ENCODE measurements at places on chromosomes 5 and 9.

DNA sequence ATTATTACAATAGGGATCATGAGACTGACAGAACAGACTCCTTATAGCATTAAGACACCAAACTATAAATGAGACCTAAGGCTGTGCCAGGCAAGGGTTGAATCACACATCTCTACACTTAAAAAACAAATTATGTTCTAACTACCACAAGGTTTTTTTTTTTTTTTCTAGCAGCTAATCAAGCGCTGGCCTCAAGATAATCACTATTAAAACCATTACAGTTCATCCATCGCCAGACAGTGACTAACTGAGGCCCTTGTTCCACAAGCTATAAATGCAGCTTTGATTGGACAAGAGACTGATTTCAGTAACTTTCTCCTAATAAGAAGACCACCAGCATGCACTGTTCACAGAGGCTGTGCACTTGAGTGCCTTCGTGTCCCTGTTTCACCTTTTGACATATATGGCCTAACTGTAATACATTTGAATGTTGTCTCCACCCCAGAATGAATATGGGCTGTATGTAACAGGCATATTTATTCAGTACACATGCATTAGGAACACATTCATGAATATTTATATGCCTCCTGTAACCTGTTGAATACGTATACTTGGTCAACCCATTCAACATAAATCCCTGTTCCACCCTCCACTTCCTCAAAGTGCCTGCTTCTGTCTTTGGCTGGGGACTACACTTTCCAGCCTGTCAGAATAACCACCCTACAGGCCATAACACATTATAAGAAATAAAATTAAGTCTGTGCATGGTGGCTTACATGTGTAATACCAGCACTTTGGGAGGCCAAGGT, 22.8 kb upstream of the ZNF131 start:
- DNase-seq: no peak

GRCh38 chr5:172789687-172790495, 18.9 kb upstream of the DUSP1 start:
- DNase-seq: no peak

DNA sequence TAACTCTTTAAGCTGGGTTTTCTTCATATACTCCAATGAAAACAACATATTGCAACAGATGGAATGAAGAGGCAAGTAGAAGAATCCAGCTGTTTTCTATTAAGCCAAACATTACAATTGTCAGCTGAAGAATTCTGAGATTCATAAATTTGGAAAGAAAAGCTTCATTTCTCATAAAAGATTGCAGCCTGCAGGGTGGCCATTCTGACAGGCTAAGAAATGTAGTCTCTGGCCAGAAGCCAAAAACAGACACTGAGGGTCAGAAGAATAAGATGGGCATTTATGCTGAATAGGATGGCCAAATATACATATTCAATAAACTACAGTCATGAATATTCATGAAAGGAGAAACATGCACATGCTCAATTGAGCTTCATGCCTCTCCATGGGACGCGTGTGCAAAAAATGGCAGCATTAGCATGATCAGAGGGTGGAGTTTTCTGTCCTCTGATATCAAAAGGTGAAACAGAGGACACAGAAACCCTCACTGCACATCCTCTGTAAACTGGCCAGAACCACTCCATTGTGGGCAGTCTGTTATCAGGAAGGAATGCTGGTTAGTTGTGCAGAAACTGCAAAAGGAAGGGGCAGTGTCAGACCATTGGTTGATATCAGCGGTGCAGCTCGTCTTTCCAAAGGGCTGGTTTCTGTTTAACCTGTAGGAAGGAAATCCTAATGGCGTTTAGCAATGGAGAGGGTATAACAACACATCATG, 50.2 kb downstream of the FXN start:
- DNase-seq: no peak

- DNase-seq: no peak
Measured at GRCh38 chr5:120919017-120919416, 454.9 kb downstream of the PRR16 start.

DNA sequence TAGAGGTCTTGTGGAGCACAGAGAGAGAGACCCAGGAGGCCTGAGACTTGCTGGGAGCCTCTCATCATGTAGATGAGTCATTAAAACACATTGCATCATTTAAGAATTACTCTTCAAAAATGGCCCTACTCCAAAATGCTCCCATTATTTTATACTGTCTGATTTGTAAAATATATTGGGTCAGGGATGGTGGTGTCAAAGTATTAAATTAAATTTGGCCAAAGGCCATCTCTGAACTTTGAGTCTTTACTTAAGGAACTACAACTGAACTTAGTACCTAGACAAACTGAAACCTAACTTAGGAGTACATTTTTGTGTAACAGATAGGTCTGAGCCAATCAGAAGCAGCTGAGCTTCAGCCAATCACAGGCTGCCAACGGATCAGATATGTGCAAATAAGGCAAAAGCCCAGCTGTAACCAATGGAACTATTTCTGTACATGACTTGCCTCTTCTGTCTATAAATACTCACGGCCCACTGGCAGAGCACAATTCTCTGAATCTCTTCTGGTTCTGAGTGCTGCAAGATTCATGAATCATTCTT, 657.2 kb downstream of the TLE1 start:
- no peak for DNase-seq

DNA sequence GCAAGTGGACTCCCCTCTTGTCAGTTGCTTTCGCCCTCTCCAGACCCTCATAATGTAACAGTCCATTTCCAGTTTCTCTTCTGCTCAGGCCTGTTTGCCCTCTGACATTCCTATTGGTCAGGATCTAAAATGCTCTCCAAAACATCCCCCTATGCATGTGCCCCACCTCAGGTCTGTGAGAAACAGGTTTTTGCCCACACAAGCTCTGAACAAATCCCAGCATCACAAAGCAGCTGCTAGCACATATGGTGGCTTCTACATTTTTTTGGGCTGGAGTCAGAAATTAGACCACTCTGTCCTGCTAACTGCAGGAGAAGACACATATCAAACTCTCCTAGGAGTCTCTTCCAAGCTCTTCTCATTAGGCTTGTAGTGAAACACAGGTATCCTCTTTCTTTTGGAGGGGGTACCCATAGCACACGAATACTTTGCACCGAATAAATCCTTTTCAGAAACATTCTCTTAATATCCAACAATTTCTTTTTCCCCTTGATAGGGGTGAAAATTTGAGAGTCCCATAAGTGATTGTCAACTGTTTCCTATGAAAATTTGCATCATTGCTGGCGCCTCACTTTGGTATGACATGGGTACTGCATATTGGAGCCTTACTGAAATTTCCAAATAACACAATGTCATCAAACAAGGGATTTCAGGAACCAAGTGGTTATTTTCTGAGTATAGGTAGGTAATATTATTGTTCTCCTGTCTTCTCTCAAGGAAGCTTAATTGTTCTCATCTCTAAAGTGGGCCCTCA, 19.3 kb upstream of the HSPA9 start:
- no peak for DNase-seq

GRCh38 chr5:139593716-139594319, 32.7 kb downstream of the UBE2D2 start:
- DNase-seq: no peak

GRCh38 chr5:7837403-7837802, 13.5 kb downstream of the CFAP90 start:
- DNase-seq: no peak

DNA sequence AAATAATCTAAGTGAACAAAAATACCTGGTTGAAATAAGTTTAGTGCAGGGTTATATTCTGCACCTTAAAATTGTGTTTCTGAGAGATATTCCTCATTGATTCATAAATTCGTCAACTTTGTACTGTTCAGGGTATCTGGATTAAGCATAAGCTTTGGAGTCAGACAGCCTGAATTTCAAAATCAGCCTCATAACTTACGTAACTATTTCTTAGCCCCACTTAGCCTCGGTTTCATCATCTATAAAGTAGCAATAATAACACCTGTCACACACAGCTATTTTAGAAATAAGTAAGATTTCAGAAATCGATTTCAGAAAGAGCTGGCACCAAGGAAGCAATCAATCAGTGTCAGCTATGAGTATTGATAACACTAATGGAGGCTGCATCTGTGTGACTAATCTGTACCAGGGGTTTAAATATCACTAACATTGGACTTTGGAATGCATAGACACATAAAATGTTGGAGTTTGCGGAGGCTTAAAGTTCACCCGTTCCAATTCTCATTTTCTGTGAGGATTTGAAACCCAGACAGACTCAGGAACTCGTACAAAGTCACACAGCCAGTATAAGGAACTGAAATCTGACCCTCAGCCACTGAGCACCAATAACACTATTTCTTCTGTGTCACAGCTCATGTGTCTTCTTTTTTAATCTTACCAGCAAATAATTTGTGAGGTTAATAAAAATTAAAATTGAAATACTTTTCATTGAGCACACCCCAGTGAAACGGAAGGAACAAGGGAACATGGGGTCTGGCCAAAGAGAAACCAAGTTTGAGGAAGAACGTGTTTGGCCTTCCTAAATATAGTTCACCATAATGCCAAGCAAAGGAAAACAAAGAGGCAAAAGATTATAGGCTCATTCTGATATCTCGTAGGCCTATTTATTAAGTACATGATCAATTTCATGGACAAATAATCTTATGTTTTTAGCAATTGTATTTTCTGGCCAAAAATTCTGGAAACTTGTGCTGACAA, 194.4 kb upstream of the PTGER4 start:
- no peak for DNase-seq

GRCh38 chr5:109170629-109171350, 239.0 kb downstream of the PJA2 start:
- DNase-seq: no peak

DNA sequence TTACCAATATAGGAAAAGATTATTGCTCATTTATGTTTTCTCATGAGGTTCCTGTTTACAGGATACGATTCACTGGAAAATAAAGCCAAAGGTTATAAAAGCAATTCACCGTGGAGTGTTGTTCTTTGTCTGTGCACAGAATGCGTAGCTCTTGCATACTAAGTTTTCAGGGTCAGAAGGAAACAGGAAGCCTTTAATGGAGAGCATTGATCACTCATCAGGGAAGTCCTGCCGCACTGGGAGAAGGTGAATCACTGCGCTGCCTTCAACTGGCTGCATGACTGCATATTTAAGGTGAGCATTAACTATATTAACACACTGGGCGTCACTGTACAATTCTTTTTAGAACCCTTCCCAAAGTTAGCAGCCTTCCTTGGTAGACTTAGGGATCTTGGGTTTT, 74.1 kb upstream of the SYK start:
- no peak for DNase-seq

- DNase-seq: no peak
Measured at GRCh38 chr5:119187776-119188529, 117.1 kb downstream of the DMXL1 start.

DNA sequence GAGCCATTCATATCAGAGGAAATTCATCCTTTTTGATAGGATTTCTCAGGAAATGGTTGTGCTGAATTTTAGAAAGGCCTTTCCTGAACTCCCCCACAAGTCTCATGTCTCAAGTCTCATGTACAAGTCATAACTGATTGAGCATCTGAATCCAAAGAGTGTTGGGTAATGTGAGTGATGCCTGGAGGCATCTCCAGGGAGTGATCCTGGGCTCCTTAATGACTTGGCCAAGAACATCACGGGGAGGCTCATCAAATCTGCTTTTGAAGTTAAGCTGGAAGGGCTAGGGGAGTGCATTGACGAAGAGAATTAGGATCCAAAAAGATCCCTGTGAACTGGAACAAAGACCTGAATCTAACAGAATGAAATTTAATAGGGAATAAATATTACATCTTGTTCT, 79.2 kb downstream of the MAST4 start:
- DNase-seq: no peak

- DNase-seq: no peak
Measured at GRCh38 chr5:157713830-157714595, 17.2 kb upstream of the THG1L start.

Data from stimulated activated CD4-positive, alpha-beta T cell treated with anti-CD3 and anti-CD28 coated beads, Interleukin-1b, Interleukin-23, amount 100 ng/mL, for 48 hours (primary cell).